ENCODE measurements at places on chromosomes 7 and 10.

DNA sequence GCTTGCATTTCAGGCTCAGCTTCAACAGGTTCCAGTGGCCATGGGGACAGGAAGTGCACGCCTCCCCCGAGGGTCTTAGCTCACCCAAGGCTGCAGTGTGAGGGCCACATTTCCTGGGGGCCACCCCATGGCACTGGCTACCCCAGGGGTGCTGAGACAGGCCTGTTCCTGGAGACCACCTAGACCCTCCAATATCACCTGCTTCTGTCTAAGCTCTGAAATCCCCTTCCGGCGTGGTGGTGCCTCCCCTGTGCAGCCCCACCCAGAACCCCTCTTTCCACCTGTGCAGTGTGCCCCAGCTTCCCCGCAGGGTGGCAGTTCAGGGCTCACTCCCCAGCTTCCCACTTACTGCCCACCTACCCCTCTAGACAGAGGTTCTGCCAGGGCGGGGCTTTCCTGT, 83.1 kb downstream of the ADARB2 start:
- DNase-seq: no peak

DNA sequence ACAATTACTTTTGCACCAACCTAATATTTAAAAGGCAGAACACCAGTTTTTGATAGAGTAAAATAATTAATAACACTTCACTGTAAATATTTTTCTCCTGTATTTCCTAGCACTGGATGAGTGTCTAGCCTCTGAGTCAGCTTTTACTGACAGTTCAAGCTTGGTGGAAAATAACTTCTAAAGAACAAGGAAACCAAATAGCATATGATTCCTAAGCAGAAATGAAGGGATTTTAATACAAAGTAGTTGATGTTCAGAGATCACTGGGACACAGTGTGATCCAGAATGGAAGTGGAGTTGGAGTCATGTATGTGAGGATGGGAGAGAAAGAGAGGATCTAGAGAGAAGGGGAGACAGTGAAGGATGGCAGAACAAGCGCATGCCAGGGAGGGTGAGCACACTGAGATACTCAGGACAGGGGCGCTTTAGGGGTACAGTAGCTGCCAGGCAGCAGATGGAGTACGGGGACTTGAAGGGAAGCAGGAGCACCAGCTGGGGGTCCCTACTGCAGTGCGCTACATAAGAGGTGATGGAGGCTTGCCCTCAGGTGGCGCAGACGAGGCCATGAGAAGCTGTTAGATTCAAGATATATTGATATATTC, 117.9 kb upstream of the KLF6 start:
- no peak for DNase-seq

GRCh38 chr10:119101366-119102098, 2.4 kb upstream of the DENND10 start:
- DNase-seq: no peak

GRCh38 chr10:104429846-104430245, 76.2 kb downstream of the CFAP58 start:
- no peak for DNase-seq

- DNase-seq: no peak
Observed at GRCh38 chr7:47039904-47040303, 542.0 kb downstream of the TNS3 start.

Measured in stimulated activated CD8-positive, alpha-beta memory T cell treated with anti-CD3 and anti-CD28 coated beads, Interleukin-7, amount 100 ng/mL, for 24 hours (primary cell).